ENCODE measurements at places on chromosomes 7 and 10. TPM values are rescaled to one million over a fixed set of nuclear protein-coding genes. Genes with fewer than 3 reads are reported as not detected.

FXYD4 gene
- total RNA-seq = not detected

STN1 gene
- 18.9 TPM for total RNA-seq

DNA sequence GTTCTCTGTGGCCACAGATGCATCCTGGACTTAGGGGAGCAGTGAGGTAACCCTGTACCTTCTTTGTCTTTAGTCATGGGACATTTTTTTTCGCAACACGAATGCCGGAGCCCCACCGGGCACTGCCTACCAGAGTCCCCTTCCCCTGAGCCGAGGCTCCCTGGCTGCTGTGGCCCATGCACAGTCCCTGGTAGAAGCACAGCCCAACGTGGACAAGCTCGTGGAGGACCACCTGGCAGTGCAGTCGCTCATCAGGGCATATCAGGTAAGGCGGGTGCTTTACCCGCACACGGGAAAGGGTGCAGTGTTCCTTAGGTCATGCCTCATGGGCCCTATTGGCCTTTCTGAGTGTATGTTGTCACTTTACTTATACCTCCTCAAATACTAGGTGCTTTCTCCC is 38.8 kb downstream of the OGDH start:
- no peak for DNase-seq

GRCh38 chr7:1555813-1556543 is at the start of gene TMEM184A:
Gene TMEM184A, minus strand, starts transcription at chr7:1556205. Its CDS starts 721 bp downstream, at chr7:1555484.
- DNase-seq = no peak

- no peak for DNase-seq
Observed at GRCh38 chr10:54983255-54983654, 182.2 kb upstream of the PCDH15 start.

GRCh38 chr7:3548815-3549214 is 247.8 kb downstream of the SDK1 start:
- DNase-seq = no peak

DNA sequence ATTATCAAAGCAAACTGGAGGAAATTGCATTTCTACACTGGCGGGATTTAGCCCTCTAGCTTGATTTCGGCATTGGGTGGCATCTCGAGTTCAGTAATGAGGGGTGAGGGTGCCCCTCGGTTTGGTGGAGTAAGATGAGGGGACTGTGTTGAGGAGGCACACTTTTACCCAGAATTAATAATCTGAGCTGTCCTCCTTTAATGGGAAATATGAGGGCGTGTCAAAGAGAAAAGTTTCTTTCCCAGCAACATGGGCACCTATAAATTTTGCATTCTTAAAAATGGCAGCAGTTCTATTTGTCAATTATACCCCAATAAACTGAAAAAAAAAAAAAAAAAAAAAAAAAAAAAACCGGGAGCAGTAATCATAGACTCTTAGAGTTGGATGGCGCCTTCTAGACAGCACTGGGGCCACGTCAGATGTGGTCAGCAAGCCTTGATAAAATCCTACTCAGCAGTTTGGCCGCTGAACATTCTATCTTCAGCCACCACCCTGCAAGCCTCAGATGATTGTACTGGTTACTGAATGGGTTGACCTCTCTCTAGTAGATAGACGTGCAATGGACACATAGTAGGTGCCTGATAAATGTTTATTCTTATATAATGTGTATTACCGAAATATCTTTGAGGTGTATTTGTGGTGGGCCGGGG is 931 bp downstream of the PAPSS2 start:
- no peak for DNase-seq

- DNase-seq = no peak
Observed at GRCh38 chr7:81175275-81175940, 256.6 kb upstream of the SEMA3C start.

Data from mesenteric fat pad (tissue), 1 donor.